ENCODE measurements at places on chromosomes 12 and 14.

DNA sequence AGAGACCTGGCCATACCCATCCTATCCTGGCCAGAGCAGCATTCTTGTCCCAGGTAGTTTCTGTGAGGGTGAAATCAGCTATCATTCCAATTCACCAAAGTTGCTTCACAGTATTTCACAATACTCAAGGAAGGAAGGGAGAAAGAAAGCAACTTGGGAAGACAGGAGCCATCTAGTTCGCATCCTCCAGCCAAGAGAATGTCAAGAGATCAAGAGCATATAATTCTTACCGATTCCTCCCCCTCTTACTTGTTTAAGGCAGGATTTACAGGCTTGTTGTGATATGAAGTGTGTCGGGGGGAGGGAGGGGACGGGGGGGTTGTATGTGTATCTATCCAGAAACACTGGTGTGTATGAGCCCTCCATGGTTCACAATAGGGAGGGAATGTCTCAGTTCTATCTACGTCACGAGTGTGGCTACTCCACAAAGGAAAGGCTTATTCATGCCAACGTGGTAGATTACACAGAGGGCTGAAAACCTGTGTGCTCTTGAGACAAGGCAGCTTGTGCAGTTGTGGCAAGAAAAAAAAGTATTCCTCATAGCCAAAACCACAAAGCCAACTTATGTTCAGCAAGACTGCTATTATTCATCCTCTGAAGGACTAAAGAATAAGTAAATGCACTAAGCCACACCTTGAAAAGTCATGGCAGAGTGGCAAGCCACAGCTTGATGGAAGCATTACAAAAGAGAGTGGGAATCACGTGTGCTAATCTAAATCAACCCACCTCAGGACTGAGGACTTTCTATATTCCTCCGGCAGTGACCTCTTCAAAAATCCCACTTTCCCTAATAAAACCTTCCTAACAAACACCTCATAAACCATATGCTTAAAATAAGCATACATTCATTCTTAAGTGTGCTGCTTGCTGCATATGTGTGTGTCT lies 35.0 kb downstream of the CORO1C start:
- no peak for DNase-seq

- no peak for DNase-seq
Measured at GRCh38 chr12:124007826-124008570, 35.0 kb downstream of the ZNF664 start.

DNA sequence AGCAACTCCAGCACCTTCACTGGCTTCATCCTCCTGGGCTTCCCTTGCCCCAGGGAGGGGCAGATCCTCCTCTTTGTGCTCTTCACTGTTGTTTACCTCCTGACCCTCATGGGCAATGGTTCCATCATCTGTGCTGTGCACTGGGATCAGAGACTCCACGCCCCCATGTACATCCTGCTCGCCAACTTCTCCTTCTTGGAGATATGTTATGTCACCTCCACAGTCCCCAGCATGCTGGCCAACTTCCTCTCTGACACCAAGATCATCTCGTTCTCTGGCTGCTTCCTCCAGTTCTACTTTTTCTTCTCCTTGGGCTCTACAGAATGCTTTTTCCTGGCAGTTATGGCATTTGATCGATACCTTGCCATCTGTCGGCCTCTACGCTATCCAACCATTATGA lies 6.8 kb downstream of the OR11G2 start:
- no peak for DNase-seq

DNA sequence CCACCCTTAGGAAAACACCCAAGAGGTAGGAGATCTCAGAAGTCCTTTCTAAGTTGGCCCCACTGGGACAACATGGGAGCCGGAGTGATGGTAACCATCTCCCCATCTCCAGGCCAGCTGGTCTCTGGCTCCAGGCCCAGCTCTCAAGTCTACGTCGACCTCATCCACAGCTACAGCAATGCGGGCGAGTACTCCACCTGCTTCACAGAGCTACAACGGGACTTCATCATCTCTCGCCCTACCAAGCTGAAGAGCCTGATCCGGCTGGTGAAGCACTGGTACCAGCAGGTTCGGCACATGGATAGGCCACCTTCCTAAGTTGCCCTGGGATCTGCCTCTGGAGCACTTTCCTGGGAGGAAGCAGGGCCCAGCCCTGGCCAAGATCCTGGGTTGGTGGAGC lies 11.0 kb upstream of the OAS2 start:
- no peak for DNase-seq

DNA sequence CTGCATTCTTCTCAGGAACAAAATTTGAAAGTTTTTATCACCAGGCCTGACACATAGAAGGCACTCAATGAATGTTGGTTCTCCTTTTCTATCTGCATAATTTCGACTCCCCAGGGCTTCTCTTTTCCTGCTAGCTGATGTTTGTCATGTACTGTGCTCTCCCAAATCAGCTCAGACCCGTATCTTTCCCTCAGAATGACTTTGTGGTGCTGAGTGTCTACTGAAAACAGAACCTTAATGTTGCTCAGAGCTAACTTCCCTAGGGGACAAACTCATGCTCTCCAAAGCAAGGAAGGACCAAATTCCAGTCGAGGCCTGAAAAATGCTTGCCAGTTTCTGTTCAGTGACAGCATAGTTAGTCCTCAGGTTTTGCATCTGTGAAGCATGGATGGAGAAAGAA lies 1.9 kb downstream of the ARHGDIB start:
- no peak for DNase-seq

DNA sequence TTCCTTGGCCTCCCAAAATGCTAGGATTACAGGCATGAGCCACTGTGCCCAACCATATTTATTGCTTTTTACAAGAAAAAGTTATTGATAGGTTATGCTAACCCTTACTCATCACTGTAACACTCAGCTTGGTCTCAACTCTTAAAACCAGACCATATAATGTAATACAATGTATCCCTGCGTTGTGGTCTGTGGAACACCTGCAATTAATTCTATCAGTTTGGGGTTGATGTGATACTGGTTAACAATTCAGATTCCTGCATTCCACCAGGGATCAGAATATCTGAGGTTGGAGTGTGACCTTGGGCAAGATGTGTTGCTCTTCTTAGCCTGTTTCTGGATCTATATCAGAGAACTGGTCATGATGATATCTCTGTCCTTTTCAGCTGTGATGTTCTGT lies 419.0 kb downstream of the RAD51B start:
- no peak for DNase-seq

DNA sequence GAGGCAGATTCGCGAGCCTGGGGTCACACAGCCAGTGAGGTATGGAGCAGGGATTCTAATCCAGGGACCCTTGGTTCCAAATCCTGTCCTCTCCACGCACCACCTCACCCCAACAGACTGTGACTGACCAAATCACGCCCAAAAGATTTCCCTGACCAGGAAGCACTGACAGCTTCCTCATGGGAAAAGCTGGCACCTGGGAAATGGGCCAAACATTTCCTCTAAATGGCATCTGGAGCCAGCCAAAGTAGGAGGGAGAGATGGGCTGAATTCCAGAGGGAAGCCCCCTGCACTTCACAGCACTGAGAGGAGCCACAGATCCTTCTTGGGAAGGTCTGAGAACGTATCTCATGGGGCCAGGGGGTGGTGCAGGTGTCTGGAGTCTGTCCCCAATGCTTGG lies 28.8 kb downstream of the CCDC92 start:
- no peak for DNase-seq

- no peak for DNase-seq
Measured at GRCh38 chr12:25771041-25771440, 187.4 kb upstream of the RASSF8 start.
